ENCODE measurements at places on chromosomes 3 and 15.

GRCh38 chr3:128369121-128369703 lies 97.5 kb downstream of the DNAJB8 start:
- no peak for DNase-seq

DNA sequence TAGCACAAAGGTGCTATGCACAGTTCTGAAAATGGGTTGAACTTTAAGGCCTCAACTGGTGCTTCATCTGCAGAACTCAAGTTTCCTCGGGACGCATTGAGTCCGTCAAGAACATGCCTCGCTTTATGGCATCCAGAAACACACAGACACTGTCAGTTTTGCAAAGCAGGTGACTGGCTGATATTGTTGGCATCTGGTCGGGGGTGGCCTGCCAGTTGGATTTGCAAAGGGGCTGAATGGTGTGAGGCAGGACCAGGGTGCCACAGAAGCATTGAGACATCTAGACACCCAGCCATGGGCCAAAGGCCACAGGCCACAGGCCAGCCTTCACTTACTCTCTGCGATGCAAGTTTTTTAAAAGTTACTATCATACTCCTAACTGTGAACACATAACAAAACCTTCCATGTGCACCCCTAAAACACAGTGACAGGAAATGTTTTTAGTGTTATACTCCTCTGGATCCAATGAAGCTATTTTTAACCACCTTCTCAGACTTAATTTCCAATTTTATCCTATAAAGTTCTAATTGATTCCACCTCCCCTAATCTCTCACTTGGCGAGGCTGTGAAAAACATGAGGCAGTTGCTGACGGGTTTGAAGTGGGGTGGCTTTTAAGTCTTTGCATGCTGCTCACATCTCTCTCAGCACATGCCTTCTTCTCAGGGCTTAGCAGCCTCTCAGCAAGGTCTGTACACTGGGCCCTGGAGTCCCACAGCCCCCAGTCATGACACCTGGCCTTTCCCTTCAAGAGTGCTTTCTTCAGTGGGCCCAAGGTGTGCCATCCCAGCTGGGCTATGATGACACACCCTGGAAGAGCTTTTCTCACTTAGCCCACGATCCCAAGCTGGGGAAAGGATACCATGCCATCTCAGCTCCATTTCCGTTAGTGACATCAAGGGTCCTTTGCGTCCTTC lies 38.5 kb upstream of the DUSP7 start:
- no peak for DNase-seq

GRCh38 chr15:47439146-47440111 lies 277.9 kb upstream of the SEMA6D start:
- peak; percentile 26 for DNase-seq

DNA sequence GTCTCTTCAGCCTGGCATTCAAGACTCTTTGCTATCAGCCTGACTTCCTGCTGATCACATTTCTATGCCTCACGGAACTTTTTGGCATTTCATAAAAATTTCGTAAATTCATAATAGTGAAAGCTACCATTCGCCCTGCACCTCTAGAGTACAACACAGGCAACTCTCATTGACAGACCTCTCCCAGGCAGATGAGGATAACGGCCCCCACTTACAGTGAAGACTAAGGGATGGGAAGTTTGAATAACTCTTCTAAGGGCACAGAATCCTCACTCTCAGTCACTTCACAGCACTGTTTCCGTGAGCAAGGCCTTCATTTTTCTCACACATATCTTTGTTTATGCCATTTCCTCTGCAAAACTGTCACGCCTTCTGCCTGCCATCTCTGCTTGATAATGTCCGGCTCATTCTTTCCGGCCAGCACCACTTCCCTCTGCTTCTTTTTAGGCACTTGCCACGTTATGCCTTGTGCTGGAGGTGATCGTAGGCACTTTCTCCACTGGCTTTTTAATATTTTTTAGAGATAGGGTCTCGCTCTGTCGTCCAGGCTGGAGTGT lies 224.1 kb upstream of the HES1 start:
- DNase-seq = no peak

DNA sequence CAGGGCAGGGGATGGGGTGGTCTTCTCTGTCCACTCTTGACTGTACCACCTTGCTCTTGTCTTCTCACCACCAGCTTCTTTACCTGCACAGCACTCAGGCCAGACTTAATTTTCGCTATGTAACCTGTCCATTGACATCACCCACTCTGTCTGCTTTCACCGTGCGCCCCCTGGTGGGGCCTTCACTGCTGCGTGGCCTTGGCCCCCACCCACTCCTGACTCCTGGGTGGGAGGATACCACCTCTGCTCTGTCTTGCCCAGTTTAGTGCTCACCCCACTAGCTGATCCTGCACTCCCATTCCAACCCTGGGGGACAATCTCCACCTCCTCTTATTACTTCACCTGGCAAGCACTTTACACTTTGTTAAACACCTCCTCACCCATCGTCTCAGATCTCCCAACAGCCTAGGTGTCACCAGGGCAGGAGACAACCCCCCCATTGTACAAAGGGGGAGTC lies 17.7 kb downstream of the PTH1R start:
- DNase-seq = no peak

DNA sequence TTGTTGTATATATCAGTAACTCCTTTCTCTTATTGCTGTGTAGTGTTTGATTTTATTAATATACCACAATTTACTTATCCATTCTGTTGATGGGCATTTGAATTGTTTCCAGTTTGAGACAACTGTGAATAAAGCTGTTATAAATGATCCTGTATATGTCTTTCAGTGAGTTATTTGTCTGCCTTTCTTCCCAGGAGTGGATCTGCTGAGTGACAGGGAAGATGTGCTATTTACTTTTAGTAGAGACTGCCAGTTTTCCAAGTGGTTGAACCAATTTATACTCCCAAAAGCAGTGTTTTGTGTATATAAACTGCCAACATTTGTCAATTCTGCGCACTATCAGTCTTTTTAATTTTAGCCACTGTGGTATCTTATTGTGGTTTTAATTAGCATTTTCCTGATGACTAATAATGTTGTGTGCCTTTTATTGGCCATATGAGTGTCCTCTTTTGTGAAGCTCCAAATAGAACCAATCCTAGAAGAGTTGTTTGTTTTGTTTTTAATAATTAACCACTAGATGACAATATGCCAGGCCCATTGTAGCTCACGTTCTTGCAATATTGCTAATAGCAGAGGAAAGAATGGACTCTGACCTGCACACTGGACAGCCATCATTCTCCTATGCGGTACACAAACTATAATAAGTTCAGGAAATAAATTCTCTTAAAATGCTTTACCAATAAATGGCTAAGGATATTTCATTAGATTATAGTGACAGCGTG lies 25.3 kb downstream of the TRANK1 start:
- no peak for DNase-seq

DNA sequence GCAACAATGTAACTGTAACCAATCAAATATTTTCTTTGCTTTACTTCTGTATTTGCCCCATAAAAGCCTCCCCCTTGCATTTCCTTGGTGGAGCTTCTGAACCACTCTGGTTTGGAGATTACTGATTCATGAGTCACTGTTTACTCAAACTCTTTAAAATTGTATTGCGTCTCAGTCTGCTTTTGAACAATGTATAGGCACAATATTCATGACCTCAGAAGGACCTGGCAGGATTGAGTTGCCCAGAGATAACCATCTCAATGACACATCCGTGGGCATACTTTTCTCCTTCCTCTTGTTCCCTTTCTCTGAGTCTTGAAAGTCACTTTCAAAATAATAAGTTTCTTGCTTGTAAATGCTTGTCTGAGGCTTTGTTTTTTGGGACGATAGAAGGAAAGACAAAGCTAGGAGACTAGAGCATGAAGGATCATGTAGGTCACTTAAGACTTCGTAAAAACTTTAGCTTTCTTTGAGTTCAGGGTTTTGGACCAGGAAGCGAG lies 57.1 kb upstream of the POU1F1 start:
- no peak for DNase-seq

DNA sequence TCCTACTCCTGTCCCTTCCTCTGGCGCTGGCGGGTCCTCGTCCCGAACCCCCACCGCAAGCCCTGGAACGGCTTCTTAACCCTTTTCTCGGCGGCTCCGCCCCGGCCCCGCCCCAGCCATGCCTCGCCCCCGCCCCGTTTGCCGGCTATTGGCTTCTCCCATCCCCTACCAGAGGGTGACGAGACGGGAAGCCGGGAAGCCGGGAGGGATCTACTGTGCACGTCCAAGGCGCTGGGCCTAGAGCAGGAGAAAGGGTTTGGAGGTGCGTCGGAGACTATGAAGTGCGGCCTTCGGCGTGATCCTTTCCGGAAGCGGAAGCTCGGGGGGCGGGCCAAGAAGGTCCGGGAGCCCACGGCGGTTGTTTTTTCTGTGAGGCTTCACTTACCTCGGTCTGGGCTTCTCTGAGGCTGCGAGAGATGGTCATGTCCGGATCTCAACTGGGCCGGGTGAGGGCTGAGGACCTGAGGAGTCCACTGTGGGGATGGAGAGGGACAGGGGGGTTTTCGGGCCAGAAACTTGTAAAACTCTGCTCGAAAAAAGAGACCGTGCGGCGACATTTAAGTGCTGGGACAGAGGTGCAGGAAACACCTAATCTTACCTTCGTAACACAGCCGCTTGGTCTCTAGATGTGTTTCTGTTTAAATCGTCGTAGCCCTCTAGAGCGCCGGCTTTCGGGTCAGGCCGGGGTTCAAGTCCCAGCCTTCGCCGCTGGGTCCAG lies 21.4 kb downstream of the ROPN1B start:
- peak; percentile 95 for DNase-seq

GRCh38 chr3:189395825-189396224 lies 224.1 kb downstream of the TPRG1 start:
- no peak for DNase-seq

- no peak for DNase-seq
Measured at GRCh38 chr3:12822725-12823373, 18.5 kb downstream of the RPL32 start.

DNA sequence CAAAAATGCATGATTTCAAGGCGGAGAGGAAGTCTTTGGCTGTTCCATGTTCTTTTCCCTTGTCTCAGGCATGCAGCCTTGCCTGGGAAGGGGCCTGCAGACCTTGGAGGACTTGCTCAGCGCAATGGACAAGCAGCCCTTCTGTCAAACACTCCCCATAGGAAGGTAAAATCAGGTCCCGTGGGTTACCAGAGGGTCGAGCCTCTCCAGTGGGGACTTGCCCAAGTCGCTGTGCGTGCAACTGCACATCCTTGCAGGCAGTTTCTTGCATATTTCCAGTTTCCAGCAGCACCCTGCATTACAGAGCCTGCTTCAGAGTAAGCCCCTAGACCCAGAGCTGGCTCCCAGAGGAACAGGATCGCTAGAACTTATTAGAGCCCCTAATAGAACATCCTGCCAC lies 75.5 kb upstream of the KLF13 start:
- no peak for DNase-seq

- DNase-seq = no peak
Measured at GRCh38 chr3:149466192-149466591, 8.3 kb upstream of the TM4SF4 start.

- DNase-seq = no peak
Measured at GRCh38 chr15:74833376-74834107, 7.1 kb downstream of the CPLX3 start.

DNA sequence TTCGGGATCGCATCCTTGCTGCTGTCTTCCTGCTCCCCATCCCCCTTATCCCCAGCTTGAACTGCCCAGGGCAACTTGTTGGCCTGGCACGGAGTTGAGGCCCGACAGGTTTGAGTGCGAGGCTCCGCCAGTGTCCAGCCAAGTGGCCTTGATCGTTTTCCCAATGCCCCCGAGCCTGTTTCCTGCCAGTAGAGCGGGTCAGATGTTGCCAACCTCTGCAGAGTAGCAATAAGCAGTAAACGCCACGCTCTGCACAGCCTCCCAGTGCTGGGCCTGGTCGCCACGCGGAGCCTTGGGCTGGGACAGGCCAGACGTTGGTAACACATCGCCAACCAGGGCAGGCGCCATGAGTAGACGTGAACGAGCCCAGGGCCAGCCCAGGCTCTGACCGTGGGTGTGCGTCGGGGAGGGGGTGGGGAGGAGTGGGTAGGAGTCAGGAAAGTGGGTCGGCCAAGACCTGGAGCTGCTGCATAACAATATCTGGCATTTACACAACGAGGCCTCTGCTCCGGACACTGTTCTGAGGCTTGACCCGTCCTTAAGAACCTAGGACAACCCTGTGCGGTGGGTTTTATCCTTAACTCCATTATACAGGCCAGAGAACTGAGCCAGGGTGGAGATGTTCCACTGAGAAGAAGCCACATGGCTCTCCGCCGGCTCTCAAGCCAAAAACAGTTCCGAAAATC lies 444 bp upstream of the ABHD14A start:
- no peak for DNase-seq

DNA sequence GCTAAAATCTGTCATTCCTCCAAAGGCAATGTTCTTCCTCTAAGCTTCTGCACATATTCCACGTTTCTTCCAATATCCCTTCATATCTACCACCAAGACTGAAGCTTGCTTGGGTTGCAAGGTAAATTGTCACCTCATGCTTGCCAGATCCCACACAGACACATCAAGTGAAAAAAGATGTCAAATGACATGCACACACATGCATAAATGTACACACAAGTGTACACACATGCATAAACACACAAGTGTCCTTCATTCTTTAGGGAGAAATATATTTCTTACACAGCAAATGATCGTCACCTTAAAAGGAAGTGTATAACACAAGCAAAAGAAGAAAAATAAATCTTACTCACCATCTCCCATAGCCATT lies 59.4 kb downstream of the CLASP2 start:
- DNase-seq = peak; percentile 57

- no peak for DNase-seq
Measured at GRCh38 chr3:69740103-69741021, 1.1 kb downstream of the MITF start.

GRCh38 chr15:44545913-44546802 lies 9.2 kb downstream of the EIF3J start:
- no peak for DNase-seq

DNA sequence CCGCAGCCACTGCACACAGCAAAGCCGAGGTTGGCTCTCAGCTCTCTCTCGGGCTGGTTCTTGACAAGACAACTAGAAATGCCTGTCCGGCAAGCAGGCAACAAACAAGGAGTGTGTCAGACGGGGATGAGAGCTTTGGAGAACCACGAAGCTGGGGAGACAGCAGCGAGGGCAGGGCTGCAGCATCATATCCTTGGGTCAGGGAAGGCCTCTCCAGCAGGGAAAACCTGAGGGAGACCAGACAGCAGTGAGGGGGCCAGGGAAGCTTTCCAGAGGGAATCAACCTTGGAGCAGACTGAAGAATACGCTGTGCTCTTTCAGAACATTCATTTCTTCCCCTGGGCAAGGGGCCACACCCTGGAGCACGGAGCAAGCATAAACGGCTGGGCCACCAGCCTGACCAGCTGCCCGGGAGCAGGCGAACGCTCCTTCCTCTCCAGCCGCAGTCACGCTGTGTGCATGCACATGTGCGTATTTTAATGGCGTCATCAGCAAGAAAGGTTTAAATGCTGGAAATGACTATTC lies 58.7 kb downstream of the CHSY1 start:
- no peak for DNase-seq

- no peak for DNase-seq
Measured at GRCh38 chr3:41092844-41093243, 106.5 kb upstream of the CTNNB1 start.

GRCh38 chr3:140588558-140588957 lies 89.3 kb upstream of the TRIM42 start:
- no peak for DNase-seq

- no peak for DNase-seq
Measured at GRCh38 chr3:97899331-97899730, 72.9 kb downstream of the RIOX2 start.

All from brain (organoid and tissue), 16 donors.